ENCODE measurements at places on chromosomes 7 and 10.

DNA sequence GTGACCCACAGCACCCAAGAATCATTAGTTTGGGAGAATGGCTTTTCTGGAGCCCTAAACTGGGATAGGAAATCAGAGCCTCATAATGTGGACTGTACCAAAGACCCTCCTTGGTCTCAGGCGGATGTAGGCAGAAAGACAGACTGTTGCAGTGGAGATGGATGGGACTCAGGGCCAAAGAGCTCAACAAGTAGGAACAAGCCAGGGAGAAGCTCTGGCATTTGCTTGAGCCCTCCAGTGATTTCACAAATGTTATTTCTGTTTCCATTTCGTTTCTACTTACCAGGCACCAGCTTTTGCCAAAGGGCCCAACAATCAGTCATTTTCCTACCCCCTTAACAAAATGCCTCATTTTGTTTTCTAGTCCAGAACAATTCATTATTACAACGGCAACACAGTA, 762.7 kb downstream of the KCNMA1 start:
- no peak for DNase-seq

GRCh38 chr7:16923019-16923418, 41.2 kb upstream of the AGR3 start:
- no peak for DNase-seq

- no peak for DNase-seq
Measured at GRCh38 chr7:92748495-92748894, 87.9 kb downstream of the CDK6 start.

DNA sequence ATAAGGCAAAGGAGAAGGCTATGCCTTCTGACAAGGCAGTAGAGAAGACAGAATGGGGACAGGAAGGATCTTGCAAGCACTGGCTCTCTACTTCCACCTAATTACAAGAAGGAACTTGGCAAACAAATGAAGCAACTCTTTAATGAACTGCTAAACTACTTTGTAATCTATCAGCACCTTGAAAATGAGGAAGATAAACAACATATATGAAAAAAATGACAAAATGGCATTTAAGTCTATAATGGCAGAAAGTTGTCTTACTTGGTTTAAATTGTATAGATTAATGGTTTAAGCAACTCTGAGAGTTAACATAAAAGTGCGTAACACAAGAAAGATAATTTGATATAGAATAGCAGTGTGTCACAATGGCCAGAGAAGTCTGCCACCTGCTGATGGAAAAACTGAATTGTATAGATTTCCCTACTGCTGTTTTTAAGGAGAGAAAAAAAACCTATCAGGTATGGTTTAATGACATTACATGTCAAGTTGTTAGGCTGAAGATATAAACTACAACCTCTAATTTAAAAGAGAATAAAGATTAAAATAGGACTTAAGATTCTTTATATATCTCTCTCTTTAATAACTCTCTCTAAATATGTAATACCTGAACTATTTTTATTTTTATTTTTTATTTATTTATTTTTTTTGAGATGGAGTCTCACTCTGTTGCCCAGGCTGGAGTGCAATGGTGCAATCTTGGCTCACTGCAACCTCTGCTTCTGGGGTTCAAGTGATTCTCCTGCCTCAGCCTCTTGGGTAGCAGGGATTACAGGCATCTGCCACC, 11.8 kb downstream of the NT5C3A start:
- peak; percentile 58 for DNase-seq

All from suppressor macrophage (primary cell).